NCI-H1694 (cell line): ENCODE measurements at places on chromosomes 1 and 21.

- peak; percentile 34 for DNase-seq
Measured at GRCh38 chr1:53536606-53537005, 77.4 kb downstream of the DMRTB1 start.

- no peak for DNase-seq
Measured at GRCh38 chr1:27006683-27007082, 6.0 kb downstream of the TENT5B start.

DNA sequence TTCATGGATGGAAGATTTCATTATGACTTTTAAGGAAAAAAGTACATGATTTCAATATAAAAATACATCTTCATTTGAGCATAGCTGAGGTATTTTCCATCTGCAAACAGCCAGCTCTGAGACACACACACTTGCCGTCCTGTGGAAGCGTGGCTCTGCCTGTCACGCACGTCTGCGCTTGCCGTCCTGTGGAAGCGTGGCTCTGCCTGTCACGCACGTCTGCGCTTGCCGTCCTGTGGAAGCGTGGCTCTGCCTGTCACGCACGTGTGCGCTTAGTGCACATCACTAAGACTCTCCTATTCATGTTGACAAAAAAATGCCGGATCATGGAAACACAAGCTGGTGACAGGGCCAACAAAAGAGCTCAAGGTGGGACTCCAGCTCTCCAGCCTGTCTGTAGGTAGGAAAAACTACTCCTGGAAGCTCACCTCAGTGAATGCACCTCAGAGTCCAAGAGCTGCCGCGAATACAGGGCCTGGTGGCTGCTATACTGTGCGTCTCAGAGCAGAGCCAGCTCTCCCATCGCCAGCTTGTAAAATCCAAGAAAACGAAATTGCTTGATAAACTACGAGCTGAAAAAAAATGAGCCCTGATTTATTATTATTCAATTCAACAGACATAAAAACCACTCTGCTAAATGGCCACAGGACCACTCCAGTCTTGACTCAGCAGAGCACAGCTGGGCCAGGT lies 69.3 kb downstream of the SLC37A1 start:
- DNase-seq: no peak

- DNase-seq: no peak
Measured at GRCh38 chr1:14822493-14822892, 224.0 kb downstream of the KAZN start.

- peak; percentile 45 for DNase-seq
Measured at GRCh38 chr1:67850151-67850551, 16.9 kb upstream of the GNG12 start.

DNA sequence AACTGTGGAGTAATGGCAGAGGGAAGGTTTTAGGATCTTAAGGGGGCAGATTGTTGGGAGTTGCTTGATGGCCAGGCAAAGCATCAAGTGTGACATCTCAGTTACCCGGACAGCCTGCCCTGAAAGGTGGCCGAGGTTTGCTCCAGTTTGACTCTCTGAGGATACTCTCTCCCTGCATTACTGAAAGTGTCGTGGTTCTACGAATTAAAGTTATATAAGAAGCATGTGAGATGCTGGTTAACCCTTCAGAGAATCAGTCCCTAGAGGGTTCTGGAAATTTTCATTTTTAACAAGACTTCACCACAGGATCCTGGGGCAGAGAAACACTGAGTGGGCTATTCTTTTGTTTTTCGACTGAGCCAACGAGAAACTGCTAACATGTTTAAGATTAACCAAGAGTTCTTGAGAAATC lies 689 bp upstream of the ZNF644 start:
- no peak for DNase-seq
